ENCODE measurements at places on chromosomes 1 and 21.

DNA sequence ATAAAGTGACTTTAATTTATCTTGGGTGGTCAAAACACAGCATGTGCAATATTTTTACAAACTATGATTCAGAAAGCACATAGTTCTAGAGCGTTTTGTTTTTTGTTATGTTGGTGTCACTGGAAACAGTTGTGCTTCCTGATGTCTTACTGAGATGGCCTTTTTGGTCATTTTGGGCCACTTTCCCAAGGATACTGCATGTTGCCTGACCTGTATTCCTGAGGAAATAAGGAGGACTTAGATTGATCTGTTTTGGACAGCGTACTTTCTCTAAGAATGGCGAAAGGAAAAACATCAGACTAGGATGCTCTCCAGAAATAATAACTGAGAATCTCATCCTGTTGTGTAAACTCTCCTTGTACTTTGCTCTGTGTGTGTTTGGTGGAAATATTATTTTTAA is 451.2 kb downstream of the USP25 start:
- DNase-seq = no peak

- DNase-seq = no peak
Observed at GRCh38 chr1:185850366-185850765, 116.2 kb downstream of the HMCN1 start.

DNA sequence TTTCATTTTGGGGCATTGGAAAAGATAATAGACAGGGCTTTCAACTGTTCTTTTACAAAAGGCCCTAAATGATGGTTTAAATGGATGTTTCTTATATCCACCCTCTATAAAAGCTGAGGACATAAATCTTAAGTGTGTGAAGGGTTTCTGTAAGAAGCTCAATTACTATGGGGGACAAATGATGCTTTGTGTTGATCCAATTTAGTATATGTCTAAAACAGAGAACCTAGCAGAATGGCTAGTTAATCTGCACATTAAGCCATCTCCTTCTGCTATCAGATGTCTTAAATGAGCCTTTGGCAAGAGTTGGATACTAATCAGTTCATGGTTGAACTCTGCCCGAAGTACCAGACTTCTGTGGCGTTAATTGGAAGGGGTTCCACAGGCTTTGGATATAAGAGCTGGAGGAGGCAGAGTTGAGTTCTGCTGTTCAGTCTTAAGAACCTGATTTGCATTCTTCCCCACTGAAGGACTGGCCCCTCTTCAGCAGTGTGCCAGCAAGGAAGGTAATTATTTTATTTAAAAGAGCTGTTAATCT is 43.1 kb downstream of the PTGFRN start:
- no peak for DNase-seq

- no peak for DNase-seq
Observed at GRCh38 chr21:43578677-43579303, 80.5 kb downstream of the HSF2BP start.

- peak; percentile 76 for DNase-seq
Observed at GRCh38 chr1:200302192-200302920, 107.5 kb downstream of the ZNF281 start.

GRCh38 chr1:109265741-109266330 is 16.5 kb downstream of the CELSR2 start:
- DNase-seq = no peak

DNA sequence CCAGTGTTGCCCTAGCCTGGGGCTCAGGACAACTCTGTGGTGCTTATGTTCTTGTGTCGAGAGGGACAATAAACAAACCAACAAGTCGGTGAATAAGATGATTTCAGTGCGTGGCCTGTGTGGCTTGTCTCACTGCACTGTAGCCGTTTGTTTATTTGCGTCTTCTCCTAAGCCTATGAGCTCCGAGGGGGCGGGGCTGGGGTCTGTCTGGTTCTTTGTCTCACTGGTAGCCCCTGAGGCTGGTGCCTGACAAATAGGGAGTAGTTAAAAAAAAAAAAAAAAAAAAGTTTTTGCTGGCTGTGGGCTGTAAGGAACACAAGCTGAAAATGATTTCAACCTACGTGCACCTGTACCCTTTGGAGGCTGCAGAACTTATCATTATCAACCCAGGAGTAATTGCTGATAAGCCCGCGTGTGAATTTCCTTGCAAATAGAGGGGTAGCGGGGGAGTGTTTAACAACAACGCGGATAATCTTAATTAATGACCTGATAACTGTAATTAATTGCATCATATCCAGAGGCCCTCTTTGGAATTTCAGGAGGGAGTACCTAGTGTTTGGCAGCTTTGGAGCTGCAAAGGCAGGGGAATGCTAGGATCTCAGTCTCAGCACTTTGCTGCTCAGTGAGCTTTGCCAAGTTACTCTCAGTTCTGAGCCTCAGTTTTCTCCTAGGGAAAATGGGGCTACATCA is 925 bp upstream of the ARHGEF10L start:
- no peak for DNase-seq

GRCh38 chr1:84363019-84363418 is 35.3 kb upstream of the DNASE2B start:
- DNase-seq = no peak

DNA sequence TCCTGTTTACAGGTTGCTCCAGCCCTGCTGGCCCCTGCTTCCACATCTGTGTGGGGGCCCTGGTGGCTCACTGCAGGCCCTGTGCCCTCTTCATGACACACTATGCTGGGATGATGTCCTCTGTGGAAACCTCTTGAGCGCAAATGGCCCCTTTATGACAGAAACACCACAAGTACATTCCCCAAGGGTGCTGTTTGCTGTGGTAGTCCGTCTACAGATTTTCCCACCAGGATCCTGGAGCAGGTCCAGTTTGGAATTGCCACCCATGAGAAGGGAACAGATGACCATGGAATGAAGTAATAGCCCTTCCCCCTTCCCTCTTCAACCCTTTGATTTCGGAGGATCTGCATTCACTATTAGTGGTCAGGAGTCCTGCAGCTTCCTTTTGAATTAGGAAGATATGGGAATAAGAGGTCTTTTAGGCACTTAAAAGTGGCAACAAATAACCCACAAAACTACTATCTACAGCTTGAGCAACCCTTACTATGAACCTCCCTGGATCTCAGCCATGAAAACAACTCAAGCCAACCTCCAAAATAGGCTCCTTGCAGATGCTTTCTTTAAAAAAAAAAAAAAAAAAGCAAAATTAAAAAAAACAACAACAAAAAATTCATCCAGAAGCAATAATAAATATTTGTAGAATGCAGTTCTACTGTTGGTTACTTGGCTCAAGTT is 121.9 kb upstream of the TSPAN2 start:
- DNase-seq = no peak

- DNase-seq = no peak
Observed at GRCh38 chr21:36509973-36510664, 30.2 kb upstream of the CLDN14 start.

DNA sequence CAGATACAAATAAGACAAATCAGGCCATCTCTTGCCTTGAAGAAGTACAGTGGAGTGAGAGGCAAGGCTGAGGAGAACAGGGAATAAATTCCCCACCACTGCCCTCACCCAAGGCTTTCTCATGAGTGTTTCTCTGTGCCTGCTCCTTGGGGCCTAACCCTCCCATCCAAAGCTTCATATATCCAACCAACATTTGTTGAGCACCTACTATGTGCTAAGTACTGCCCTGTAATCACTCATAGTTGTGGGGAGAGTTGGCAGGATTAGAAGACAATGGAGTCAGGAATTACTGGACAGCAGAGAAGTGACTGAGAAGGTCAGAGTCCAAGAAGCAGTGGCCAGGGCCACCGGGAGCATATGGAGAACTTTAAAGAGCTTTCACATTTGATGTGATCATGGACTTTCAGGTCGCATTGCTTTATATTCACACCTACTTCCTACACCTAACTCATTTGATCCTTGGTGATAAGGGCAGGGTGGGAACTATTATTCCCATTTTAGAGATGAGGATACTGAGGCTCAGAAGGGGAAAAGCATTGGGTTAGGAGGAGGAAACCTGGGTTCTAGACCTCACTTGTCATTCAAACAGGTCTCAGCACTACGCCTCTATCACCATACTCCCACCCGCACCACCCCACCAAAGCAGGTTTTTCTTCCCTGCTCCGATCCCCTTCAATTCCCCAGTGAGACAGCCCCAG is 6.4 kb downstream of the PLEKHA6 start:
- no peak for DNase-seq

GRCh38 chr1:171180670-171181069 is 4.4 kb upstream of the FMO2 start:
- no peak for DNase-seq

DNA sequence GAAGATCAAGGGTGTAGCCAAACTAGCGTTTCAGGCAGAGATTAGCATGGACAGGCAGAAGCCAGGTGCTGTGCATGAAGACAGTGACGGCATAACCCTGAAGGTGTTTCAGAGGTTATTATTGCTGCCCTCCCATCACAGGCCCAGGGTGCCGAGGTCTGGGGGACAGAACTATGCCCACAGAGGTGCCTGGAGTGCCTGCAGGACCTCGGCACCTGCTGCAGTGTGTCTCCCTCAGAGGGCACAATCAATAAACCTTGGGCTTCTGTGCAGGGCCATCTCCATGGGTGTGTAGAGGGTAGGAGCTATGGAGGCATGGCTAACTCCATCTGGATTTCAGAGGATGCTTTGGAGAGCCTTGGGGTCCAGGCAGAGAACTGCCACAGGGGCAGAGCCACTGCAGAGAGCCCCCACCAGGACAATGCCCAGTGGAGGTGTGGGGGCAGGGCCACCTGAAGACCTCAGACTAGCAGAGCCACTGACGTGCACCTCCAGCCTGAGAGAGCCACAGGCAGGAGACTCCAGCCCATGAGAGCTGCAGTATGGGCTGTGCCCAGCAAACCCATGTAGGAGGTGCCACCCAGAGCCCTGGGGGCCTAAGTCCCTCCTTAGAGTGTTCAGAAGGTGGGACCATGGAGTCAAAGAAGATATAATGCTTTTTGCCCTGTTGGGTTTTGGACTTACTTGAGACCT is 5.7 kb upstream of the ABCG1 start:
- DNase-seq = no peak

DNA sequence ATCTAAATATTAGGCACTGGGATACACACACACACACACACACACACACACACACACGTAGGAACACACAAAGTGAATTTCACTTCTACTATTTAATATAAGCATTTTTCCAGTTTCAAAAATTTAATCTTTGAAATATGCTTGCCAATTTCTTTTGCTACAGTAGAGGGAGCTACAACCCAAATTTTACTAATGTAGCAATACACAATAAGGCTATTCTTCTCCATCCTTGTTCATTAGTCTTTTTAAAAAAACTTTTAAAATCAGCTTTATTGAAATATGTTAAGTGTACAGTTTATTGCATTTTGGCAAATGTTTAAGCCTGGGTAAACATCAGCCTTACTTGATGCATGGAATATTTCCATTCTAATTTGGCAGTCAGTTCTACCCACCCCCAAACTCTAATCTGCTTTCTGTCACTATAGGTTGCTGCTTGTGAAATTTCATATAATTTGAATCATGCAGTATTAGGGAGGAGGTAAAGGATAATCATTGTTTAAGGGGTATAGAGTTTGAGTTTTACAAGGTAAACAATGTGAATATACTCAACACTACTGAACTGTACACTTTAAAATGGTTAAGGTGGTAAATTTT is 93.0 kb upstream of the TENT5C start:
- DNase-seq = no peak

GRCh38 chr1:245996811-245997210 is 510.3 kb downstream of the SMYD3 start:
- DNase-seq = no peak

DNA sequence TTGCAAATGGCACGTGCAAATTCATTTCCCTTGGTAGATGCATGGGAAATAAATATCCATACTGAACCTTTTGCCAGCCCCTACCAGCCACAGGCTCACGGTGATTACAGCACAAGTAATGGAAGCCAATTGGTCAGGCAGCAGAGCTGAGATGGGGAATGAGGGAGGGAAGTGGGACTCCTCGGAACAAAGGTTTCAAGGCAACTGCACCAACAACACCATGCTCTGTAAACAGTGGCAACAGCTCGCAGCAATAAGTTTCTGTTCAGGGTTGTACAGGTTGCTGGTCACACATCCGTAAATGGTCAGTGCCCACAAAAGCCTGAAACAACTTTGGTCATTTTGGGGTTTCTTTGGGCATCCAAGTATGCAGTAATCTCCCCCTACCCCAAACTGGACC is 62.7 kb upstream of the LPGAT1 start:
- no peak for DNase-seq

DNA sequence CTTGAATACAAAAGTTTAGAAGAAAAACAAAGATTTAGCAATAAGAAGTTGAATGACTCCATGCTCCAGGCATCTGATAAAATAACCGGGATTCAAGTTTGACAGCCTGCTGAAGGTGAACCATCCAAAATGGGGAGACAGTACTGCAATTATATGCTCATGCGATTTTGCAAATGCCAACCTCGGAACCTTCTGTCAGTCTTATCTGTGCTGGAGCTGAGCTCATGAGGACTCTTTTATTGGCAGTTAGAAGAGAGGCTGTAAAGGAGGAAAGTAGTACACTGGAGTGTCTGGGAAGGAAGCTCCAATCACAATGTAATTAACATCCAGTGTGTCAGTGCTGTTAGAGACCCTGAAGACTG is 170.0 kb downstream of the GALNT2 start:
- DNase-seq = no peak

- no peak for DNase-seq
Observed at GRCh38 chr1:76998582-76999223, 131.4 kb downstream of the ST6GALNAC5 start.

DNA sequence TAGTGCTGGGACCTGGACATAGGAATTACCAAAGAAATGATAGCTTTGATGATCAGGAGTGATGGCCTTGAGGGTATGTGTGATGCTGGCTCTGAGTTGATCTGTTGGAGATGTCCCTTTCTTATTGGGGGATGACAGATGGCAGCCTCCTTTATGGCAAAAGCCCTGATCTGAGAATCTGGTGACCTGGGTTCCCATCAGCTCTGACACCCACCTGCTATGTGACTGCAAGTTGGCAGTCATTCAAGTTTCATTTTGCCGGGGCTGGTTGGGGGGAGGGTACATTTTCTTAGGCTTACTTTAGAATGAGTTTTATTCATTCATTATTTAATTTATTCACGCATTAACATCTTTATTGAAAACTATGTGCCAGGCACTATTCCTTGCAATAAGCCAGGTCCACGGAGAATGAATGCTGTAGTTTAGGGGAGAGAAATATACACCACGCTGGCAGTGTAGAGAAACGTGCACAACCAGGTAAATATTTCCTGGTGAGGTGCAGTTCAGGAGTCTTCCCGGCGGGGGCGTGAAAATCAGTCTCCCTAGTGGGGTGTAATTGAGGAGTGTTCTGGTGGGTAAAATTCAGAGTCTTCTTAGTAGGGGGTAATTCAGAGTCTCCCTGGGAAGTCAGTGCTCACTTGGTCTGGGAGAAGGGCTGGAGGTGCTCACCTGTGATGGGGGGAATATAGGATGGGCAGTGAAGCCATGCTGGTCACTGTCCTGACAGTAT is 401.3 kb downstream of the CAMTA1 start:
- no peak for DNase-seq

DNA sequence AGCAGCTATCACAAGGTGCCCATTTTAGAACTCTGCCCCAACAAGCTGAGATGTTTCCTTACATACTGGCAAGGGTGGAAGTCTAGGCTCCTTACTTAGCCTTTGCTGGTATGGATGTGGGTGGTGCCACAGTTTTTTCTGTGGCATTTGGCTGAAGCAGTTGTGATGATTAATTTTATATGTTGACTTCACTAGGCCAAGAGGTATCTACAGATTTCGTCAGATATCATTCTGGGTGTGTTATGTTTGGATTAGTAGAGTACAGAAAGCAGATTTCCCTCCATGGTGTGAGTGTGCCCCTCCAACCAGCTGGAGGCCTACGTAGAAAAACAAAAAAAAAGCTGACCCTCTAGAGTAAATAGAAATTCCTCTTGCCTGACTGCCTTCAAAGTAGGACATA is 317.0 kb downstream of the BARHL2 start:
- no peak for DNase-seq

Measured in activated T-cell treated with anti-CD3 and anti-CD28 coated beads, Interleukin-2, amount 50 U/mL, for 24 hours (primary cell).